ENCODE measurements at places on chromosomes 6 and 20. TPM values are rescaled to one million over a fixed set of nuclear protein-coding genes. Genes with fewer than 3 reads are reported as not detected.

Gene CAGE1
- not detected for total RNA-seq

Gene ME1
- total RNA-seq, result 38.4 TPM

Gene SLC22A1
- total RNA-seq, result 2.0 TPM

Gene SLC22A3
- total RNA-seq, result 47.2 TPM

Gene SGK2
- 7.2 TPM for total RNA-seq

Gene TTK
- total RNA-seq, result 17.5 TPM

Gene PLEKHG1
- 0.68 TPM for total RNA-seq

Gene PTGIS
- not detected for total RNA-seq

Gene DYNLT2
- total RNA-seq, result 0.67 TPM

Gene BPIFB6
- total RNA-seq, result not detected

Gene CST5
- total RNA-seq, result not detected

Gene EXOC2
- 11.1 TPM for total RNA-seq

Gene MEI4
- not detected for total RNA-seq

Gene ZC3H12D
- total RNA-seq, result 0.12 TPM

Gene CASS4
- total RNA-seq, result 0.12 TPM

Gene RAET1L
- 0.44 TPM for total RNA-seq

Gene SEL1L2
- total RNA-seq, result not detected

Gene RBPJL
- not detected for total RNA-seq

Gene SALL4
- 2.0 TPM for total RNA-seq

Gene GNRH2
- 0.23 TPM for total RNA-seq

Gene TFAP2C
- total RNA-seq, result 12.2 TPM

Measured in A549 treated with Hydrocortisone at 1 μM for 4 hours (cell line).